PC-3 (cell line): ENCODE measurements at places on chromosomes 13 and 19.

- no peak for DNase-seq
Measured at GRCh38 chr19:12482509-12482886, 2.1 kb downstream of the ZNF709 start.

DNA sequence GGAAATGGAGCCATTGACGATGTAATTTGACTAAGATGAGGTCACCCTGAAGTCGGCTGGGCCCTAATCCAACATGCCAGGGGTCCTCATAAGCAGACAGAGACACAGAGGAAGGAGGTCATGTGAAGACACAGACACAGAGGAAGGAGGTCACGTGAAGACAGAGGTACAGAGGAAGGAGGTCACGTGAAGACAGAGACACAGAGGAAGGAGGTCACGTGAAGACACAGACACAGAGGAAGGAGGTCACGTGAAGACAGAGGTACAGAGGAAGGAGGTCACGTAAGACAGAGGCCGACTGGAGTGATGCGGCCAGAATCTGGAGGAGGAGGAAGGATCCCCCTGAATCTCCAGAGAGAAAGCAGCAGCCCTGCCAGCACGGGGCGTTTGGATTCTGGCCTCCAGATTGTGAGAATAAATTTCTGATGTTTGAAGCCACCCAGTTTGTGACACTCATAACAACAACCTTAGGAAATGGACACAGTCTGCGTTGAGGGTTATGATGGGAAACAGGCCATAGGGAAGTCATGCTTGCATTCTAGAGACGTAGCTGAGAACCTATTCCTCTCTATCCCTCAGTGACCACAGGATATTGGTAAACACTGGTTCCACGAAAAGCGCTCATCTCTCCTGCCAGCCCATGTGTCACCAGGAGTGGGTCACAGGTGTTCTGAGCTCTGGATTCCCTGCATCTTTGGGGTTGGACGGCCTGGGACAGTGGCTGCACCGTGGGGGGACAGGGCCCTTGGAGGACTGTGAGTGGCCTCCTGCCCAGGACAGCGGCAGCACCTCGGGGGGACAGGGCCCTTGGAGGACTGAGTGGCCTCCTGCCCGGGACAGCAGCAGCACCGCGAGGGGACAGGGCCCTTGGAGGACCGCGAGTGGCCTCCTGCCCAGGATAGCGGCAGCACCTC, 108.5 kb downstream of the SOX1 start:
- DNase-seq = no peak

- DNase-seq = peak; percentile 54
Measured at GRCh38 chr19:57803594-57804325, 11.0 kb downstream of the ZNF552 start.

DNA sequence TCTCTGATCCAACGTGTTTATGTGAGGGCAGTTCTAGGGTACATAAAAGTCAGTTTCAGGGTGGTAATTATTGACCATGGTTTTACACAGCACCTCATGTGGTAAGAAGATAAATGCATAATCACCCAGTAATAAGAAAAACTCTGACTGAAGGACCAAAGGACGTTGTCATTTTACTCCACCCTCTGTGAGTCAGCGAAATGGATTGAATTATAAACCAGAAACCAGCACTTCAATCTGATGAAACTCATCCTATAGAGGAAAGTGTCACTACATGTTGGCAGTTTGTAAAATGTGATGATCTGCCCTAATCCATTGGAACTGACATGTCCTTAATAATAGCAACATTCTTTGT, 406.8 kb downstream of the KLF5 start:
- DNase-seq = peak; percentile 85

DNA sequence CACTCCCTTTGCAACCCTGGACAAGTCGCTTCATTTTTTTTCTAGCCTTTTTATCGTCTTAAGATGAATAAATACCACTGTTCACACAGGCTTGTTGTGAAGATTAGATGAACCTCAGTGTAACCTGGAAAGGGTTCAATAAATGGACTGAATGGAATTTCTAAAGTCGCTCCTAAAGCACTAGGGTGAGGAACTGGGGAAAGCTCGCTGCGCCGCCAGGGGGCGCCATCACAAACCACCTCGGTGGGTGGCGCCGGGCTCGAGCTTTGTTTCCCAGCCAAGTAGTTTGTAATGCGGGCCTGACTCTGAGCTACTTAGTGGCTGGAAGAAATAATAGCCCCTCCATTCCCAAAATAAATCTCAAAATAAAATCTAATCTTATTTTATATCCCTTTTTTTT, 2.2 kb upstream of the CEACAM6 start:
- DNase-seq = peak; percentile 69

- no peak for DNase-seq
Measured at GRCh38 chr19:29535984-29536508, 10.3 kb downstream of the VSTM2B start.

- no peak for DNase-seq
Measured at GRCh38 chr19:13872695-13873389, 4.1 kb upstream of the NANOS3 start.

- DNase-seq = no peak
Measured at GRCh38 chr13:112941349-112941748, 27.7 kb upstream of the MCF2L start.

GRCh38 chr19:6772028-6772865, at the start of gene VAV1:
VAV1 (plus strand) TSS chr19:6772708; CDS start chr19:6772808, 100 bp downstream.
- no peak for DNase-seq

GRCh38 chr13:92221916-92222315, 823.5 kb downstream of the GPC5 start:
- DNase-seq = no peak

- no peak for DNase-seq
Measured at GRCh38 chr19:36152352-36153091, at the start of gene COX7A1. COX7A1 (minus strand) TSS chr19:36152447; CDS start chr19:36152407, 40 bp downstream.
